ENCODE measurements at places on chromosomes 5 and 9. TPM values are rescaled to one million over a fixed set of nuclear protein-coding genes. Genes with fewer than 3 reads are reported as not detected.

CDKN2B-AS1 gene
- 1.1 TPM for total RNA-seq

DEPDC1B gene
- total RNA-seq, result 7.6 TPM

ORM2 gene
- not detected for total RNA-seq

TRIM7 gene
- 44.8 TPM for total RNA-seq

RLN2 gene
- total RNA-seq, result not detected

TTC39B gene
- total RNA-seq, result 18.0 TPM

TMEM252 gene
- not detected for total RNA-seq

NRARP gene
- 22.7 TPM for total RNA-seq

OR4F3 gene
- total RNA-seq, result not detected

MUSK gene
- 1.7 TPM for total RNA-seq

MOB3B gene
- total RNA-seq, result 2.2 TPM

CNTNAP3B gene
- total RNA-seq, result 7.1 TPM

HRCT1 gene
- not detected for total RNA-seq

CDX1 gene
- total RNA-seq, result not detected

MYMK gene
- not detected for total RNA-seq

CCDC183 gene
- not detected for total RNA-seq

PROB1 gene
- 1.0 TPM for total RNA-seq

MAMDC2 gene
- total RNA-seq, result 1.9 TPM

All from esophagus squamous epithelium (tissue), 5 donors.